ENCODE measurements at places on chromosomes 3 and 15.
A peak's percentile ranks its signal among the peaks of the same experiment; 100 is the strongest.

- no peak for DNase-seq
Observed at GRCh38 chr15:91385311-91385710, 285.3 kb downstream of the SV2B start.

GRCh38 chr3:118480101-118480860 lies 554.4 kb downstream of the IGSF11 start:
- DNase-seq: no peak

- no peak for DNase-seq
Observed at GRCh38 chr3:43316783-43317460, 30.6 kb downstream of the SNRK start.

DNA sequence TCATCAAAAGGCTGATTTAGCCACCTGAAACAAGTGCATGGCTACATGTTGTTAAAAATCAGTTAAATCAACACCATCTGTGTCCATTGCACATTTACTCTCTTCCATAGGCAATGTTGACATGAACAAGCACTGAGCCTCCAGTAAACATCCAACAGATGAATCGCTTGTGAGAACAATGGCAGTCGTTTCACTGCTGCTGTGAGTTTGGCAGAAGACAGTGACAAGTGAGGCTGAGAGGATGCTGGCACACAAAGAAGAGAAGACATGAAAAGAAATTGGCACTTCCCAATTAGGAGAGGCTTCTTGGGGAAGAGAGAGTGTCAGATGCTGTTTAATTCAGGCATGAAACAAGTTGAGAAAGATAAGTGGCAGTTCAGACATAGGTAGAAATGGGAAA lies 227.4 kb upstream of the STT3B start:
- DNase-seq: no peak

GRCh38 chr3:32371461-32372212 lies 20.0 kb upstream of the CMTM7 start:
- peak; percentile 15 for DNase-seq

DNA sequence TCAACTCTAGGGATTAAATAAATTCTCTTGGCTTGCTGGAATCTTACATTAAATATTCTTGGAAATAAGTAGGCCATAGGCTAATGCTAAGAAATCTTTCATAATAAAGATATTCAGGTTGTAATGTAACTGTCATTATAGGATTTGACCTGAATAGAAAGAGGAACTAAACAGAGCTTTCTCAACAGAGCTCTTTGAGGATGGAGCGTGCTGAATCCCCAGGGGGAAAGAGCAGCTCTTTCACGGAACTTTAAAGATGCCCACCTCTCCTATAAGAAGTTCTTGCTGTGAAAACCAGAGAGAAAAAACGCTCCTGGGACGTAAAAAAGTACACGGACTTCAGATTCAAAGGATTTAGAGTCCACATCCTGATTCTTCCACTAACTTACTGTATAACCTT lies 77.9 kb downstream of the NTRK3 start:
- DNase-seq: no peak

DNA sequence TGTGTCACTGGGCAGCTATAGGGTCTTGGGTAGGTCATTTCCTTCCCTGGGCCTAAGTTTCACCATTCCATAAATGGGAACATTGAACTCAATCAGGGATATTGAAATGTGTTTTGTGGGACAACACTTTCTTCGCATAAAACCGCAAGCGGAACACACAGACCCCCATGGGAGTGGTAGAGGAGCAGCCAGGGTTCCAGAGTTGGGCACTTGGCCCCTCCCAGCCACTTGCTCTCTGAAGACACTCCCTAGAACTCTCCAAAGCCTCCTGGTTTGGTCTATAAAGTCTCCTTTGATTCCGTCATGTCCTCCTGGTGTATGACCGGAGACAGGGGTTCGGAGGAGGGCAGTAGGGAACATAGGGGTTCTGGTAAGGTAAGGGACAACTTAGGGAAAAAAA lies 271.7 kb downstream of the UACA start:
- DNase-seq: no peak

- no peak for DNase-seq
Observed at GRCh38 chr3:48233542-48233941, 7.4 kb upstream of the ZNF589 start.

DNA sequence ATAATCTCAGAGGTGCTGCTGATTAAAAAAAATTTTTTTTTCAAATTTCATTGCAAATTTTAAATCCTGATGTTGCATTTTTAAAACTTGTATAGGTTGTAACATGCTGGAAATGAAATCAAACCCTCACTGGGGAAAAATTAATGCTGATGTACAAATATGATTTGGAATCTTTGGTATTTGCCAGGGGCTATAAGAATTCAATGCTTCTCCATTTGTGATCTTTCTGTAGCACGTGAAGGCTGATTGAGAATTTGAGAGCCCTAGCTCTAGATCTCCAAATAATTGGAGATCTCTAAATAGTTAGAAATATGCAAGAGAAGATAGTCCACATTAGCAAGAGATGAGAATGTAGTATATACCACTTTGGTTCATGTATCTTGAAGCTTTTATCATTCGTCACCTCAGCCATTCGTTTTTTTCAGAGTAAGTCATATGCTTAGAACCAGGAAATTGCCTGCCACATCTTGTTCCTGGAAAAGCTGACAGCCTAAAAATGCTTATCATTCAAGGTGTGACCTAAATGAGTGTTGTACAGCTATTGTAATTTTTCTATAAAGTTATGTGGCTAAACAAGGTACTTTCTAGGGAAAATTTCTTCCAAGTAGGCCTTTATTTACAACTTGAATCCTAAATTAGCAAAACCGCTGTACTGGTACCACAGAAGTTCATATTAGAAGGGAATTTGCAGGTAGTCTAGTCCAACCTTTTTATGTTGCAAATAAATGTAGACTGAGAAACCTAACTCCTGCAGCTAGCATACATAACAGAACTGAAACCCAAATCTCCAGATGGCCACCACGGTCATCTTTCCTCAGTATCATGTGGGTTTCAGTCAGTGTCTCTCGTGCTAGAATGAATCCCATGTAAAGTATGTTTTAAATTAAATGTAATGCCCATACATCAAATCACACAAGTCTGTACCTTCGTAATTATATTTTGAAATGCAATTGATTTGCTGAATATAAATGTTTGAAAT lies 48.5 kb downstream of the FNDC3B start:
- DNase-seq: no peak

- DNase-seq: no peak
Observed at GRCh38 chr15:55320238-55320550, 1.2 kb downstream of the PIGB start.

DNA sequence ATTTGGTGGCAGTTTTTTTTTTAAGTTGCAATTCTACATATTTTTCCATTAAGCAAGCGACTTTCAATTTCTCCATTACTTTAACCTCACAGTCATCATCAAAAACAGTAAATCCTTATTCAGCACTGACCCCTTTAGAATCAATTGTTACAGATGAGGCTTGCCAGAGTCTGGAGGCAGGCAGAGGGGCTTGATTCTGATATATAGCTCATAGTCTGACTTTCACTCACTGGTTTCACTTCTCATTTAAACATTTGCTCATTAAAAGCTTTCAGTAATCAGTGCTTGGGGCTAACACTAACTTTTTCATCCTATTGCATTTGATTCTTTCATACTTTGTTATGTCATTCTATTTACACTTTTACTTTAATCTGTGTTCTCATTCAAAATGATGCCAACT lies 88.4 kb downstream of the PYDC2 start:
- no peak for DNase-seq

- no peak for DNase-seq
Observed at GRCh38 chr3:21644268-21644667, 106.7 kb downstream of the ZNF385D start.

GRCh38 chr15:89114990-89115389 lies 26.7 kb downstream of the ABHD2 start:
- DNase-seq: no peak

GRCh38 chr3:178437236-178437635 lies 99.0 kb upstream of the KCNMB2 start:
- DNase-seq: no peak

GRCh38 chr15:34613997-34614396 lies 30.5 kb upstream of the GOLGA8B start:
- no peak for DNase-seq

- no peak for DNase-seq
Observed at GRCh38 chr15:100002787-100003536, 269.7 kb upstream of the LYSMD4 start.

GRCh38 chr3:97990624-97991292 lies 18.5 kb upstream of the RIOX2 start:
- DNase-seq: peak; percentile 57

DNA sequence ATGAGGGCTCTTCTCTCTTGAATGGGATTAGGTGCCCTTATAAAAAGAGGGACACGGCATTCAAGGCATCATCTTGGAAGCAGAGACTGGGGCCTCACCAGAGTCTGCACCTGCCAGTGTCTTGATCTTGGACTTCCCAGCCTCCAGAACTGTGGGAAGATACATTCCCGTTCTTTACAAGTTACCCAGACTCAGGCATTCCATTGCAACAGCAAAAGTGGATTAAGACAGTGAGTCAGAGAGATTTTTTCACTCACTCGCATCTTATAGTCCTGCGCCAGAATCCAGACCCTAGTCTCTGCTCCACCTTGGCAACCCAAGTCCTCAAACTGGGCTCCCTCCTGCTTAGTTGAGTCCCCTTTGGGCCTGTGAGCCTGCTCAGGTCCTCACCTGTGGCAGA lies 2.7 kb downstream of the LCTL start:
- no peak for DNase-seq

GRCh38 chr15:92034227-92034626 lies 180.7 kb downstream of the SLCO3A1 start:
- DNase-seq: no peak

- no peak for DNase-seq
Observed at GRCh38 chr15:43132830-43133429, 456 bp upstream of the TMEM62 start.

DNA sequence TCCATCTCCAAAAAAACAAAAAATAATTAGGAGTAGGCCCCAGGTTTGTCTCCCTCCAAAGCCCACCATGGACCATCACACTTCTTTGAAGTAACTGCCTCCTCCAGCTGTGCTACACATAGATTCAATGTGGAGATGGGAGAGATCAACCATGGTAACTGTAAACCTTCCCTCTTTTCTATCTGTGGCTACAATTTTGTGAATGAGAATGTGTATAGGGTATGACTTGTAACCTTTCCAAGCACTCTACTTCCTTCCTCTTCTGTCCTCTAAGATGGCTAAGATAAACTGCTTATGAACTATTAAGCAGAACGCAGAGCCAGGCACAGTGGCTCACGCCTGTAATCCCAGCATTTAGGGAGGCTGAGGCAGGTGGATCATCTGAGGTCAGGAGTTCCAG lies 55.5 kb upstream of the ATP11B start:
- DNase-seq: no peak

- DNase-seq: no peak
Observed at GRCh38 chr15:98834976-98835375, 172.6 kb downstream of the PGPEP1L start.

DNA sequence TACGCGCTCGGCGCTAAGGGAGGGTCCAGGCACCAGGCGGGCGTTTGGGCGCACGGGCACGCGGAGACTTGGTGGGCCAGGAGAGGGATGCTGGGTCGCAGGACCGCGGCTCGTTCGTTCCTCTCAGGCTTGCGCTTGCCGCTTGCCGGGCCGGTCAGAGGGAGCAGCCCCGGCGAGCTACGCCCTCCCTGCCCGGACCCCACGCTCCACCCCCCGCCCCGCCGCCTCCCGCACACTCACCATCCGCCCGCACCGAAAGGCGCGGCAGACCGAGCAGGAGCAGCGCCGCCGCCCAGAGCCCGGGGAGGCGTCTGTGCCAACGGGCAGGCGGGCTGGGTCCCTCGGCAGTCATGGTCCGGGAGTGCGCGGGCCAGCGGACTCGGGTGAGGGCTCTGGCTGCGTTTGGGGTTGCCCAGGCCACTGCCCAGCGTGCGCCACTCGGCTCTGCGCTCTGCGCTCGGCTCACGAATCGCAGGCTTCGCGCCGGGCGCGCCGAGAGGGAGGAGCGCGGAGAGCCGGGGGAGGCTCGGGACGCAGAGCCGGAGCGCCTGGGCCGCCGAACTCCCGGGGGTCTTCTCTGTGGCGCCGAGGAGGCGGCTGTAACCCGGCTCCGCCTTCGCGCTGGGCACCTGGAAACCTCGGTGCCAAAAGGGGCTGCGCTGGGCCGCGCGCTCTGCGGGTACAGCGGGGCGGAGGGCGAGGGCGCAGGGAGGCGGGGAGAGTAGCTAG lies at the start of gene SUSD5:
TSS of gene SUSD5 (minus strand) at position 365 of the 729 bp plus-strand sequence. CDS start at position 352, 13 bp downstream.
- no peak for DNase-seq

DNA sequence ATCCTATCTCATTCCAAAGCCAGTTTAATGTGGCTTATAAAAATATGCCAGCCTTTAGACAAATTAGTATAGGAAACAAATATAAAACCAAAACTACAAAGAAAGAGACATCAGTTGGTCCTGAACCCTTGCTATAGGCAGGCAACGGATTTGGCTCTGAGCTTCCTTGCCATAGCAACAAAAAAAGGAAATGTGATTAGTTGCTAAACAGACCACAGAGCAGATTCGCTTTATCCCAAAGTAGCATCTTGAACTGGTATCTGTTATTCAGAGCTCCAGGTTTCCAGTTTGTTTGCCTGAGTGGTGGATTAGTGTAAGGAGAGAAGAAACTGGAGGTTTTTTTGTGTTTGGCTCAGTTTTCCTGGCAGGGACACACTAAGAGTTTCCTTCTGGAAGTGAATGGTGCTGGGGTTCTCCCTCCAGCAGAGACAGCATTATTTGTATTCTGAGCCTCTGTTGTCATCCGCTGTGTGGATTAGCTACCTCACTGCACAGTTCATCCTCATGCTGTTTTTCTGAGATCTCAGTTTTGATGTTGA lies 44.1 kb downstream of the CHST2 start:
- DNase-seq: no peak

DNA sequence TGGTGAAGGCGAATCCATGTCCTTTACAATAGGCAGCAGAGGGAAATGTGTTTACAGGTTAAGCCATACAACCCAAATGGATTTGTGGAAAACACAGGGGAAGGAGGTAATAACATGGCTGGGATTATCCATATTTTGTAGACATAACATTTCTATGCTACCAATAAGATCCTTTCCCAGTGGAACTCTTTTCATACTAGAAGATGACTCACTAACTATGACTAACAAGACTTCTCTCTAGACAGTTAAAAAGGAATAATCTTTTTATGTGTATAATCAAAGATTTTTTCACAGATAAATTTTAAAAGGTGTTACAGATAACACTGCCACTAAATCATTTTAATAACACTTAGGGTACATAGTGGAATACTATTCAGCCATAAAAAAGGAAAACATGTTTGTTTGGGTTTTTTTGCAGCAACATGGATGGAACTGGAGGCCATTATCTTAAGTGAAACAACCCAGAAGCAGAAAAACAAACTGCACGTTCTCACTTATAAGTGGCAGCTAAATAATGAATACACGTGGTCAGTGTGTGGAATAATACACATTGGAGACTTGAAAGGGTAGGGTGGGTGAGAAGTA lies 39.6 kb downstream of the VPS13C start:
- DNase-seq: no peak
